ENCODE measurements at places on chromosomes 1 and 21. TPM values are rescaled to one million over a fixed set of nuclear protein-coding genes. Genes with fewer than 3 reads are reported as not detected.

- peak; percentile 94 for DNase-seq
Measured at GRCh38 chr1:204198348-204199340, 2.4 kb upstream of the KISS1 start.

DNA sequence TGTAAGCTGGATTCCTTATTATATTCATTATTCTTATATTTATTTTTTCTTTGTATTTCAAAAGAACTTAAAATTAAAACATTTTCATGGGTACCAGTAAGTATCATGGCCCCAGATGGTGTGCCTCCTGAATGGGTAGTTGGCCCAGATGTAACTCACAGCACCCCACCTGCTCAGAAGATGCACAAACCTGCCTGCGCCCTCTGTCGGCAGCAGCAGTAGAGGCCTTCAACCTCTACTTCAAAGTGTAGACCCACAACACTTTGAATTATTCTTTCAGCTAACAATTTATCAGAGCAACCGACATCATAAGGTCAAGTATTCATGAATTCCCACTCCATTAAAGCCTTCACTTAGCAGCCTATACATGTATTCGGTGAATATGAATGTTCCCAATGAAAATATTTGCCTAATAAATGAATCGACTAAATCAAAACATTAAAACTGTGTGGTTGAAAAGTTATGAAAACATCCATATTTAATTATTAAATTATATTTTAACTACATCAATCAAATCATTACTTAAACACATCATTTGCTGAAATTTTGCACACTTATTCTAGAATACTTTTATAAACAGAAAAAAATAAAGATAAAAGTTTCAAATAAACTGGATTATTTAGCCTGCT, 25.4 kb downstream of the PIGM start:
- peak; percentile 88 for DNase-seq

DNA sequence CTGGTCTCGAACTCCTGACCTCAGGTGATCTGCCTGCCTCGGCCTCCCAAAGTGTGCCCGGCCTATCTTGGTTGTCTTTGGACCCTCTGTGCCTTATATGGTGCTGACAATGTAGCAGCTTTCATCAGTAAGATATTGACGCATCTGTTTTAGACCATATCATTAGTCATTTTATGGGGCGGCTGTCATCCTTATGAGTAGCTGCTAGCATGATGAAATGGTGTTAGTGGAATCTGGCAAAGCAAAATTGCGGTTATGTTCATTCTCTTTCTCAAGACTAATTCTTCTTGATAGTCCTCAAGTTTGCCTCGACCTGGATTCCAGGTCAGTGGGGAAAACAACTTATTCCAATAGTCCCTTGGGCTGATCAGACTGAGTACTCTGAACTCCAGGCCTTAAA, 199.9 kb downstream of the PRDM2 start:
- DNase-seq, result no peak

DNA sequence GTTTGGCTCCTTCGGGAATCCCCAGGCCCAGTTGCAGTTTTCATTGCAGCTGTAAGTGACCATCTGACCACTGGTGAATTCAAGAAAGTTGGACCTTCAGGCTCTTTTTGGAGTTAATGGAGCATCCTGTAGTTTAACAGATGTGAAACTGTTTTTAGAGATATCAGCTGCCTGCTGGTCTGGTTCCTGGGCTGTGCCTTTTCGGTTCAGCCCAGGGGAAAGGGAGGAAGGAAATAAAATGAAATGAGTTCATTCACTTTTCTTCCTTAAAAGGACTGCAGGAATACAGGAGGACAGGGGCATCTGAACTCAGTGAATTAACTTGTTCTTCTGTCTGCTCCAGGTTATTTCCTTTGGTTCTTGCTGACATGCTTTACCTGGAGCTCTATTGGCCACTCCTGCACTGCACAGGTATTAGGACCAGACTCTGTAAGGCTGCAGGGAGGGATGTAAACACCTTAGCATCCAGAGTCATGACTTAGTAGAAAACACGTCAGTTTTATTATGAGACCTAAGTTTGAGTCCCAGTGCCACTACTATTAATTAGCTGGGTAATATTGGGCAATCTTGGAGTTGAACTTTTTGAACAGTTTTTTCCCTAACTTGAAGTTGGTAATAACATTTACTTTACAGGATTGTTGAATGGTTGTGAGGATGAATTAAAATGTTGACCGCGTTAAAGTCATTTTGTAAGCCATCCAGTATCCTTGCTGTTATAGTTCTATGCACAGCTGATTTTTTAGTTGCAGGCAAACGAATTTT, 83.6 kb downstream of the LRRC8D start:
- DNase-seq, result no peak

DNA sequence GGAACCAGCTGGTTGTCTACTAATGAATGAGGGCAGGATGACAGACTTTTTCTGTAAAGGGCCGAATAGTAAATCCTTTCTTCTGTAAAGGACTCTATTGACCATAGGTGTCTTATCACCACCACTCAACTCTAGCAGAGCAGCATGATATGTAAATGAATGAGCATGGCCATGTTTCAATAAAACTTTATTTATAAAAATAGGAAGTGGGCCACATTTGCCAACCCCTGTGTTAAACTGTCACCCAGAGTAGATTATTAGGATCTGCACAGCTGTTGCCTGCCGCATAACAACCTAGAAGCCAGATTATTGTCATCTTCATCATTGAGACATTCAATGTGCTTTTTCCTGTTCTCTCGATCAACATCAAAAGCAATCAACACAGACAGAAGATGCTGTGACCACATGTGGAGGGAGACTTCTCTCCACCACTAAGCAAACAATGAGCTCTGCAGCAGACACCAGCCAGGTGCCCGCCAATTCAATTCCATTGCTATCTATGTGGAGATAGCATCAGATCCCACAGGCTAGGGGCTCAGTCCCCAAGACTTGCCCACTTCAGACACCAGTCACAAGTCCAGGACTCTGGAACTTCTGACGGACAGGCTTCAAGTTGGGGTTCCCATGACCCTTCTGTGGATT, 6.8 kb upstream of the EFHD2 start:
- DNase-seq, result no peak

Gene RGS4
- 49.7 TPM for total RNA-seq

Gene ACTA1
- total RNA-seq, result not detected

Gene IFI44L
- total RNA-seq, result 2.6 TPM

DNA sequence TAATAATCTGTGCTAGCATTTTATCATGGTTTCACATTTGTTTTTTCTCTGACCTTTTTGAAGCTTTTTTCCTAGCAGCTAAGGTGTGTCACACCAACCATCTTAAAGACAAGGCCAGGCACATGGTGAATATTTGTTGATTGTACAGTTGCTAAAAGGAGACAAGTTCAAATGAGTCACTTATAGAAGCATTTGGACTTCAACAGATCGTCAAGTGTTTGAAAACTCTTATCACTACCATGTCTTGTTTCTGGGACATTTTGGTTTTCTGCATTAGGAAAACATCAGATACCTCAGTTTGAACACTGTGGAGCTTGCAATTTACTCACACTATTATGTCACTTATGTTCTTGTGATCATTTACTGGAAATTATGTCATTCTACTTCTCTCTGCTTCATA, 407.3 kb downstream of the USP25 start:
- DNase-seq, result no peak

Gene CAPN8
- not detected for total RNA-seq

GRCh38 chr1:187433598-187433997, 604.8 kb downstream of the PLA2G4A start:
- no peak for DNase-seq

DNA sequence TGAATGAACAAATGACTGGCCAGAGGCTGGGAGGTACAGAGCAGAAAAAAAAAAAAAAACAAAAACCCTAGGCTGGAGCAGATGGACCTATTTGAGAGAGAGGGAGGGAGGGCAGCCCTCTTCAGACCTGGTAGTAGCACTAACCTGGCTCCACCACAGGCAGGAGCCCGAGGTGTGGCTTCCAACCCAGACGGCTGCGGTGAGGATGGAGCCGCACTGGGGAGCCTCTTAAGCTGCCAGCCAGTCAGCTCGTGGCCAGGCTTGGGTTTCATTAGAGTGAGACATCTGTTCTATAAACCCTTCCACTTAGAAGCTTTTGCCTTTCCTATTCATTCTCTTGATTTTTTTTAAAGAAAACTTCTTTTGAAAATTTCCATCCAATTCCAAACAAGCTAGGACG, 16.8 kb downstream of the LGR6 start:
- peak; percentile 69 for DNase-seq

Gene MTHFR
- 3.5 TPM for total RNA-seq

DNA sequence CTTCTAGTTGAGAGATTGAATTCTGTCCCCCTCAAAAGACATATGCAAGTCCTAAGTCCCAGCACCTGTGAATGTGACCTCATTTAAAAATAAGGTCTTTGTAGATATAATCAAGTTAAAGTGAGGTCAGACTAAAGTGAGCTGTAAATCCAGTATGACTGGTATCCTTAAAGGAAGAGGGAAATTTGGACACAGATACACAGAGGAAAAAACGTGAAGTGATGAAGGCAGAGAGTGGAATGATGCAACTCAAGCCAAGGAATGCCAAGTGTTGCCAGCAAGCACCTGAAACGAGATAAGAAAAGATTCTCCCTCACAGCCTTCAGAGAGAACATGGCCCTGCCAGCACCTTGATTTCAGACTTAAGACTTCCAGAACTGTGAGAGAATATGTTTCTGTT, 444.7 kb upstream of the VAMP3 start:
- DNase-seq, result no peak

Gene HSF2BP
- total RNA-seq, result 9.1 TPM

- DNase-seq, result no peak
Measured at GRCh38 chr1:73537400-73537799, 660.6 kb downstream of the LRRIQ3 start.

DNA sequence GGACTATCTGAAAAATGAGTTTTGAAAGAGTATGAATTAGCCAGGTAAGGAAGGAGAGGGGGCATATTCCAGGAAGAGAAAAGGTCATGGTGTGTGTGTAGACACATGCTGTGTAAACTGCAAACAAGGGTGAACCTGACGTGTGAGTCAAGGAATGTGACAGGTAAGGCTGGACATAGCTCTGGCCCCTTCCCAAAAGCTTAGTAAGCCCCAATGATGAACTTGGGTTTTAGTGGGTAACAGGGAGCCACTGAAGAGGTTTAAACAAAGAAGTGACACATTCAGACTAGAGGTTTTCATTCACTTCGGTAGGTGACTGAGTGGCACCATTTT, 36.7 kb downstream of the EGLN1 start:
- peak; percentile 24 for DNase-seq

DNA sequence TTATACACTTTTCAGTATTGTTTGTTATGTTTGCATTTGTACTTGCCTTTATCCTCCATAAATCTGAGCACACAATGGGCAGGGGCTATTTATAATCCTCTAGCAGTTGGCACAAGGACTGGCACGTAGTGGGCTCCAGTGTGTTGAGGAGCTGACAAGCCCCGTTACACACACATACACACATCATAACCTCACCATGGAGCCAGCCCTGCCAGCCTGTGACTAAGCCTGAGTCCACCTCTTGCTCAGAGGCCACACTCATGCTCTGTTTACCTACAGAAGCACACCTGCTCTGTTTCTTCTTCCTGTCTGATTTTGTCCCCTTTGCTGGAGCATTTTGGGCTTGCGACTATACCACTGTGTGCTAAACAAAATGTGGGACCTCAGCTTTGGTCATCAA, 64.5 kb upstream of the SPATA6 start:
- no peak for DNase-seq

Gene TMPRSS3
- total RNA-seq, result 0.12 TPM

DNA sequence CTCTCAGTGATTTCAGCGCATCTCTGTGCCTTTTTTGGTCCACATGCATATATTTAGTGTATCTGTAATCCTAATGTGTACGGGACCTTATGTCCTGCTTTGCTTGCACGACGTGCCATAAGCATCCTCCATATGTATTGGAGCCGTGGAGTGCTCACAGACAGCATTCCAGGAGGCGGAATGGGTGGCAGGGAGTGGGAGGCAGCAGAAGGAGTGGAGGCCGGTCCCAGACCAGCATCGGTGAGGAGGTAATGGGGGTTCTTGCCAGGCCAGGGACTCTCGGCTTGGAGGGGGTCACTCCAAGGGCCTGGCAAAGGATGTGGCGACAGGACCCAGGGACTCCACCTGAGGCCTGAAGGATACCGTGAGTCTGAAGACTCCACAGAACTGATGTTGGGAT, 185.0 kb downstream of the CAMTA1 start:
- no peak for DNase-seq

DNA sequence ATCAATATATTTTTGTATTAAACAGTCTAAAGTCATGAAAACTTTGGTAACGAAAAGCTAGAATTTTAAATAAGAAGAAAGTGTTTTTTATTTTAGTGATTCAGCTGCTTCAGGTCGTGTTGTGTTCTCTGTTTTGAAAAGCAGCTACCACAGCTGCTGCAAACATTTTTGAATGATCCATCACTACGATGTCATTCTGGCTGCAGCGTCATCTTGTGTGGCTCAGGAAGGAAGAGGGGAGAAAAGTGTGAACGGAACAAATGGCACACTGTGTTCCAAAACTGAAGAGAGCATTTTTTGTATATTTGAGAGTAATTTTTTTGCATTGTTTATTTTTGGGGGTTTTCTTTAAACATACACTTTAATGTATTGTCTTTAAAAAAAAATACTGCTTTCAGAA, 323.0 kb upstream of the ADGRL2 start:
- peak; percentile 3 for DNase-seq

All from A172 (cell line).